Fibroblast of skin of back (primary cell): ENCODE measurements at places on chromosomes 12 and 14.

DNA sequence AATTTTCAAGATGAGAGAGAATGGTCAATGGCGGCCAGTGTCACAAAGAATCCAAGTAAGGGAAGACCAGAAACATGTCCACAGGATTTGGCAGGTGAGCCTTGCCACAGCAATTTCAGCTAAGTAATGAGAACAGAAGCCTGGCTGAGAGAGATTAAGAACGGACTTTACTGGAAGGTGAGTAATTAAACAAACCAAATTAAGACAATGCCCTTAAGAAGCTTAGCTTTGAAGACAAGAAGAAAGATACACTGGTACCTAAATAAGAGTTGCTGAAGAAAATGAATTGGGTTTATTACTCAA lies 145.4 kb upstream of the PLEKHG7 start:
- DNase-seq = no peak

GRCh38 chr12:123529686-123530085 lies 3.8 kb downstream of the RILPL1 start:
- no peak for DNase-seq

- no peak for DNase-seq
These were observed 5.9 kb upstream of the TEX22 start for GRCh38 chr14:105392131-105393090.

DNA sequence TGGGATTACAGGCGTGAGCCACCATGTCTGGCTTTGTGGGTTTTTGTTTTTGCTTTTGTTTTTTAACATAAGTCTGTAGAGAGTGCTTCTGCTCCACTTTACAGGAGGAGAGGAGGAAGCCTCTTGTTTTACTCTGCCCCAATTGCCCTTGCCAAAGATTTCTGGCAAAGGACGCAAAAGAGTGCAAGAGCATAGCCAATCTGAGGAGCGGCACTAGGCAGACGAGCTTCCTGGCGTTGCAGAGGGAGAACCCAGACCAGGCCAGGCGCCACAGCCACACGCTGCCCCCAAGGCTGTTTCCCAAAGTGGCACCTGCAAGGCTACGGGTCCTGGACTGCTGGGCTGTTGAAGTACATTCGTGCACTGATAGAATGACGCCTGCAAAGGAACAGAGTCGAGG lies 96.2 kb downstream of the BBS10 start:
- DNase-seq = no peak

- DNase-seq = no peak
These were observed 12.8 kb downstream of the NEK9 start for GRCh38 chr14:75113932-75114539.

DNA sequence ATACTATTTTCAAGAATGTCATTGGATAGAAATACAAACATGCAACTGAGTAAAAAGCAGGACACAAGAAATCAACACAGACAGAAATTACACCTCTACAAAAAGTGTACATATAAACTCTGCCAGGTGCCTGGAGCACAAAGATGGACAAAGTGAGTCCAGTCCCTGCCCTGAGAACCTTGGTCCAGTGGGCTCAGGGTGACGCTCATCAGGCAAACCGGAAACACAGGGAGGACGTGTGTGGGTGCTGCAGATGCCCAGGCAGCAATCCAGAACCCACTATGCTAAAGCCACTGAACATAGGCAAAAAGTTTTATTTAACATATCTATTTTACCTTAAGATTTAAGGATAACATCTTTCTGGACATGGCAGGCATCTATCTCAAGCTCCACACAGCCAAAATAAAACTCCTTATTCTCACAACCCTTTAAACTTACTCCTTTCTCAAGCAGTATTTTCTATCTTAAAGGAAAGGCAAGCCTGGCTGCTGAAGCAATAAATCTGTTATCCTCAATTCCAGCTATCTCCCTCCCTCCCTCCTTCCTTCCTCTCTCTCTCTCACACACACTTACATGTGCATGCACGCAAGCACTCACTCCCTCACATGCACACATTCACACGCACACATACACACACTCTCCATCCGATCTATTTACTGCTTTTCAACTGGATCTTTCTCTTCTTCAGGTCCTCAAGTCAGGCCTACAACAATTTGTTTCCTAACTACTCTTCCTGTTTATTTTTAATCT lies 10.2 kb downstream of the PPP1R13B start:
- no peak for DNase-seq

DNA sequence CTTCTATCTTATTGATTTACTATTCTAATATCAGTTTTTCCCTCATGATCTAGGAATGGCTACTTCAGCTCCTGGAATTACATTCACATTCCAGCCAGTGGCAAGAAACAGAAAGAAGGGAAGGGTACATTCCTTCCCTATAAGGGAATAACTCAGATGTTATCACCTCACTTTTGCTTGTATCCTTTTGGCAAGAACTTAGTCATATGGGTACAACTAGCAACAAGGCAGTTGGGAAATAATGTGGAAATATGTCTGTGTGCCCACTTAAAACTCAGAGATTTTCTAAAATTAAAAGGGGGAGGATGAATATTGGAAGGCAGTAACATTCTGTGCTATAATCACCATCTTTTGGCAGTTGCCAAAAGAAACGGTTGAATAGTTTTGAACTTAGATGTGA lies 85.6 kb downstream of the MSRB3 start:
- DNase-seq = peak; percentile 63
